Psoas muscle (tissue), 8 donors: ENCODE measurements at places on chromosomes 2 and 18.

- DNase-seq: no peak
Measured at GRCh38 chr2:97936881-97937280, 58.9 kb downstream of the TMEM131 start.

DNA sequence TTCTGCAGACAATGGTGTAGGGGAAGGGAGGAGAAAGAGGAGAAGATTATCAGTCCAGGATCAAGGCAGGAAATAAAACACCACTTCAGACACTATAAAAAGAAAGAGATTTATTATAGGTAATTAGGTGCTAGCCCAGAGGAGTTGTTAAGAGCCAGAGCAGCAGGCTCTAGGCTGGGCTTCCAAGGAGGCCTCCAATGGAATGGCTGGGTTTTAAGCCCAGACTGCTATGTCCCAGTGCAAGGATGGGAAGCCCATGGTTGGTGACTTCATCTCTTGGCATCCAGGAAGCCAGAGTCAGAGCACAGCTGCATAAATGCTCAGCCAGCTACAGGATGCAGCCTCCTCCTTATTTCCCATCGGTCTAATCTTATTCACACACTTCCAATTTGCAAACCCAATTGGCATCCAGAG is 95.6 kb downstream of the LAMA3 start:
- DNase-seq: no peak

DNA sequence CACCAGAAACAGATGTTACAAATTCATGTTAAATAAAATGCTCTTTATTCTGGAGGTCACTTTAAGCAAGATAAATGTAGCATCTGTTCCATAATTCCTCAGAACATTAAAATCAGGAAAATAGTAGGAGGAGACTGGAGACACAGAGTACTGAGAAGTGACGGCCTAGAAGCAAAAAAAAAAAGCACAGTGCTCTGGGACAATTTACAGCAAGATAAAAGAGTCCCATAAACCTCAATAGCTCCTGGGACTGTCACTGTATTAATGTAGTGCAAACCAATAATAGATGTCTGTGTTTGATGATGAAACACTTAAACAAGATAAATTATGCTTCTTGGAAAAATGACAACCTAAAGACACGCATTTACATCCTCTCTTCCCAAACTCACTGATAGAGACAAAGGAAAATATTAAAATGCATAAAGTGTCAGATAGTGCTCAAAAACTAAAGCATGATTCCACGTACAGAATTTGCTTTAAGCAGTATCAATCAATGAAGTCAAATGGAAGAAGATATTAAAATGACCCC is 338.8 kb upstream of the REG3G start:
- no peak for DNase-seq

DNA sequence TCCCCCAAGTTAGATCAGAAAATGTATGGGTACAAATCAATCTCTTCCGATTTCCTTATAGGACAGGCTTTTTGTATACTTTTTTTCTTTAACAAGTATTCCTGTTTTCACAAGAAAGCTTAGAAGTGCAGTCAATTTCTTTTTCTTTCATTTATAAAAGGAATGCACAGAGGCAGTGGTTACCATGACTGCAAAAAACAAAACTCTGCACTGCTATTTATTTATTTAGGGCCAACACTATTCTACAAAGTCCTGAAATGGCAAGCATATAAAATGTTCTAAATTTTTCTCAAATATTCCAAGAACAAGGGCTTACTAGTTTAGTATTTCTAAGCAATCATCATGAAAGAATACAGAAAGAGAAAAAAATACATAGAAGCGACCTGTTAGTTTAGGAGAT is 22.2 kb downstream of the ATAD2B start:
- no peak for DNase-seq

DNA sequence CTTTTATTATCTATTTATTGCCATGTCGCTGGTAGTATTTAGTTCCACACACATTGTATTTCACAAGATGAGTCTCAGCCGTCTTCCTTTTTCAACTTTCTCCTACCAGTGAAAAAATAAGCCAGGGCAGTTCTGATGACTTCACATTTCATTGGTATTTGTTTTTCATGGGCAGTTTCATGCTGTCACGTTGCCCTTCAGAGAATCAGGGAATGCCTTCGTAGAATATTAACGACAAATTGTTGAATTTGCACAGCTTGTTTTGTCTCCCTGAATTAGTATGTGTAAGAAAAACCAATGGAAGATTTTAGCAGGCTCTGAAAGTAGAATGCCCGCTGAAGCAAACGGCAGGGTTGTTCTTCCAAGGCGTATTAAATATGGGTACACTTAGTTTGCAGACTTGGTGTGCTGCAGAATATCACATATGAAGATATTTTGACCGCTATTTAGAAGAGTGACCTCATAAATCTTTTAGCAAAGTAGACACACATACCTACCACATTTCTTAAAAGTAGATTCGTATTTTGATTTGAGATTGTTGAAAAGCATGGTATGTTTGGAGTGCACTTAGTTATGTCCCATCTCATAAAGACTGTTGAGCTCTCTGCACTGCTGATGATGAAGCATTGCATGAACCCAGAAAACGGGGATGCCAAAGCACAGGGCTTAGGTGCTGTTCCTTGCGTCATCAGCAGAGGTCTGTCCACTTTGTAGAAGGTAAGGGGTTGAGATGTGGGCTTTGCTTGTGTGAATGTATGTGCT is 2.9 kb downstream of the NEDD4L start:
- DNase-seq: no peak
